Aorta (tissue), 5 donors: ENCODE measurements at places on chromosomes 7 and 10.

GRCh38 chr7:123201901-123202300 lies 2.1 kb upstream of the SLC13A1 start:
- DNase-seq = no peak

GRCh38 chr10:86944471-86944870 lies 12.9 kb downstream of the MMRN2 start:
- no peak for DNase-seq

- DNase-seq = no peak
These were observed 147.1 kb upstream of the GHITM start for GRCh38 chr10:83991986-83992753.

GRCh38 chr10:76296957-76297356 lies 865.5 kb downstream of the LRMDA start:
- no peak for DNase-seq

GRCh38 chr7:34313289-34313688 lies 344.7 kb upstream of the NPSR1 start:
- DNase-seq = no peak

GRCh38 chr10:132458586-132459300 lies 61.7 kb downstream of the PWWP2B start:
- peak; percentile 89 for DNase-seq

GRCh38 chr10:43373461-43373860 lies 2.0 kb downstream of the FXYD4 start:
- DNase-seq = peak; percentile 26

DNA sequence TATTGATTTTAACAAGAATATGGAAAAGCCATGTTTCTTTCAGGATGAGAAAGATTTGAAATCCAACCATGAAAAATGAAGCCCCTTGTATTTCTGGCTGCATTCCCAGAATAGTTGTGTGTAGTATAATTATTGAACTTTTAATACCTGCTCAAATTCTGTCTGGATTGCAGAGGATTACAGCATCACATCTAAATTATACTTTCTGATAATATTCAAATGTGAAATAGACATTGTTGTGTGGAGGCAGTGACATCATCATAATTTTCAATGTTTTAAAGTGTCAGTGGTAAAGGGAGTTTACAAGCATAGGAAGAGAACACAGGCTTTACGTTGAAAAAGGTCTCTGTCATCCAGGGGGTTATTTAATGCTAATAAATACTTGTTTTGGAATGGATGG lies 93.4 kb downstream of the POLL start:
- no peak for DNase-seq

GRCh38 chr10:131162866-131163843 lies 148.4 kb downstream of the TCERG1L start:
- DNase-seq = no peak

GRCh38 chr10:122113161-122113944 lies 124.4 kb downstream of the TACC2 start:
- DNase-seq = peak; percentile 92

DNA sequence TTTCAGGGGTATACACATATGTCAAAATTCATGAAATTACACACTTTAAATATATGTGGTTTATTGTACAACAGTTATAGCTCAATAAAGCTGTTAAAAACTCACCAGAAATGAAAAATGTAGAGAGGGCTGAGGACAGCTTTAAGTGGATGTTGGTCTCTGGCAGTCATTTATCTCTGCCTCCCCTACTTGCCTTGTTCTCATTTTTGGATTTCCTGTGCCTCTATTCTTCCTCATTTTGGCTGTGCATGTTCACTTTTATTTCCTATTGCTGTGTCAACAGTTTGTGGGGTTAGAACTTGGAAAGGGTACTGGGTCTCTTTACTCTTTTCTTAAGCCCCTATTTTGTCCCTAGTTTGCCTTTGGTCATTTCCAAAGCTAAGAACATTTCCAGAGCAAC lies 18.6 kb upstream of the MEST start:
- no peak for DNase-seq

DNA sequence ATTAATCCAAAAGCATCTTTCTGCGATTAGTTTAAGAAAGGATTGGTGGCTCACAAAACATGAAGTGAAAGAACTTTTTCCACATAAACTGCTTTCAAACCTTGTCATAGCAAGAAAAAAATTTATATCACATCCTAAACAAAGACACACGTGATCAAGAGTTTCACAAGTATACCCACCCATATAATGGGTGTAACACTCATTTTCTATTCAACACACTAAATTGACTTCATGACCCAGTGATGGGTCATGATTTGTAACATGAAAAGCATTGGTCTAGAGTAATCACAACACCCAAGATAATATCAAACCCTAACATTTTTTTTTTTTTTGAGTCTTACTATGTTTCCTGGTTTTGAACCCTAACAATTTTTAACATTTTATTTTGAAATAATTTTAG lies 17.6 kb downstream of the PMPCB start:
- DNase-seq = no peak

DNA sequence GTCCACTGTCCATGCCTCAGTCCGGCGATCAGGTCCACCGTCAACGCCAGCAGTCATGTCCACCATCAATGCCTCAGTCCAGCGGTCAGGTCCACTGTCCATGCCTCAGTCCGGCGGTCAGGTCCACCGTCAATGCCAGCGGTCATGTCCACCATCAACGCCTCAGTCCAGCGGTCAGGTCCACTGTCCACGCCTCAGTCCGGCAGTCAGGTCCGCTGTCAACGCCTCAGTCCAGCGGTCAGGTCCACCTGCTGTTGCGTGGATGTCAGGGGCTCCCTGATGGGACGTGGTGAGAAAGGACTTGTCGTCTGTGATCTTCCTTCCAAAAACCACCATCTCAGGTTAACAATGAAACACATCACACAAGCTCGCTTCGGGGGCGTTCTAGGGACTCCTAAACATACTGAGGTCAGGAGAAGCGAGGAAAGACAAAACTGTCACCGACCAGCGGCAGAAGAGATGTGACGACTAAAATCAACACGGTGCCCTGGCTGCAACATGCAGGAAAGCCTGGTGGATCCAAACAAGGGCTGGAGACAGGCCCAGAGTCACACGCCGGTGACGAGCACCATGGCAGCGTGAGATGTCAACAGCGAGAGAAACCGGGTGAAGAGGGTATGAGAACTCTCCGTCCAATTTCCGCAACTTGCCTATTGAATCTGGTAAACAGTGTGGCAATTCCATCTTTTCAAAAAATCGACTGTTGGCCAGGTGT lies 264.2 kb downstream of the MAD1L1 start:
- peak; percentile 26 for DNase-seq

DNA sequence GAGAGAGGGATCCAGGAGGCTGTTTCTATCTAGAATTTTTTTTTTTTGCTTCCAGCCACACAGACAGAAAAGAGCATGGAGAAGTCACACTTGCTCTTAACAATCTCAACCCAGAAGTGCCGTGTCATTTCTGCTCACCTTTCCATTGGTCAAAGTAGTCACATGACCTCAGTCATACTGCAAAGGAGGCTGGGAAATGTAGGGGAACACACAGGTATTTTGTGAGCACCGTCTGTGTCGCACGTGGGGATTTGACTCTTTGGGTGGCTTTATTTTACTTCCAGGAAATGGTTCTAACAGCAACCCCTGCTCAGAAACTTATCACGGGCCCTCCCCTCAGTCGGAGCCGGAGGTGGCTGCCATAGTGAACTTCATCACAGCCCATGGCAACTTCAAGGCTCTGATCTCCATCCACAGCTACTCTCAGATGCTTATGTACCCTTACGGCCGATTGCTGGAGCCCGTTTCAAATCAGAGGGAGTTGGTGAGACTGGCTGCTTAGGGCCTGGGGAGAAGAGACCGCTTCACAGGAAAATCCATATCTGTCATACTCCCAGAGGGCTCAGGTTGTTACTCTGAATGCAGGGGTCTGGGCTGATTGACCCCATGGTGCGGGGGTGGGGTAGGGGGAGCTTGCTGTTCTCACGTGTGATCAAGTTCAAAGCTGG lies 13.1 kb upstream of the CPA1 start:
- no peak for DNase-seq

DNA sequence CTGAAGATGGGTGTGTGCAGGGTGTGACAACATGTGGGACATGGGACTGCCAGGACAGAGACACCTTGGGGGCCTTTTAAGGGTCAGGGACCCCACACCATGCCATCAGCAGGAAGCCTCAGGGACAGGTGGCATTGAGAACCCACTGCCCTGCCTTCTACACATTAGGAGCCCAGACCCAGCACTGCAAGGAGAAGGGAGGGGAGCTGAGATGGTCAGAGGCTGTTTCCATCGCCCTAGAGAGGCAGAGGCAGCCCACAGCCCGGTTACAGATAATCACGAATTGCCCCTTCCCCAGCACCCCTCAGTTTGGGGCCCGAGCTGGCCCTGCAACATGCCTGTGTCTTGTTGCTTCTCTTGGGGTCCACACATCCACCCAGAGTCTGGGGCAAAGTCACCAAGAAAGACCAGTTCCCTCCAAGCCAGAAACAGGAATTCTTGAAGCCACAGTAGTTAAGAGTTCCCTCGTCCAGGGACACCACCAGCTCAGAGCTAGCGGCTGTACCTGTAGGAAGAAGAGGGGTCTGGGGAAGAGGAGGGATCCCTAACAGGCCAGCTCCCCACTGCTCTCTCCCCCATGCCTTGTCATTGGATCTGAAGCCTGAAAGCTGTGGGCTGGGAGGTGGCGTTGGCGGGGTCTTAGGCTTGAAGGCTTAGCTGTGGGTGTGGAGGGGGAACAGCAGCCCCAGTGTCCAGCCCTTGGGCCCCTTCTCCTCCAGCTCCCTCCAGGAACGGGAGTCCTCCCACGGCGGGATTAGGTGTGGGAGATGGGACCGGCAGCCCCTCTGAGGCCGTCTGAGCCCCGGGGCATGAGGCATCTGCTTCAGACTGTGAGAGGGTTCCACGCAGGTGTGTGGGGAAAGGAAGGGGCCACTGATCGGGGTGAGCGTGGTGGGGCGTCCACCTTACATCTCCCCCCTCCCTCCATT lies 44.8 kb upstream of the ELFN1 start:
- DNase-seq = peak; percentile 55

DNA sequence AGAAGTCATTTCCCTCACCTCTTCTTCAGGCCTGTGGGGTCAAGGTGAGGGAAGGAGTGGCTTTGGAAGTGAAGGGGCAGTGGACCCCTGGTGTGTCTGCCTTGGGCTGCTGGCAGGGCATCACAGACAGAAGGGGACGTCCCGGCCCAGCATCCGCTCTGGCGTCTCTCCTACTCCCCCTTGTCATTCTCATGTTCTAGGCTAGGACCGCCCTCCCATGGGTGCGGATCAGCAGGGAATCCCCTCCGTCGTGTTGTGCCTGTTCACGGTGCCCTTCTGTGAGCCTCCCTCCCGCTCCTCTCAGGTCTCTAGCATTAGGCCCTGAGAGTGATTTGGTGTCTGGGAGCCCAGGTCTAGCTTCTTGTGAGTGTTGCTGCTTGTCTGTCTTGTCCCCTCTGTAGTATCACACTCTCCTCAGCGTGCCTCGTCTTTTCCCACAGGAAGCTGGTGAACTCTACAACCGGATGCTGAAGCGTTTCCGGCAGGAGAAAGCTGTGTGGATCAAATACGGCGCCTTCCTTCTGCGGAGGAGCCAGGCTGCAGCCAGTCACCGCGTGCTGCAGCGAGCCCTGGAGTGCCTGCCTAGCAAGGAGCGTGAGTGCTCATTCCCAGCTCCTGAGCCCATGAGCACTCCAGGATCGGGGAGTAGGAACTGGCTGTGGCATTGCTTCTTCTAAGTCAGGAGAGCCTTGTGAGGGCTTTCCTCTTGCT lies 8.5 kb downstream of the CALHM2 start:
- DNase-seq = no peak

- no peak for DNase-seq
These were observed 10.7 kb downstream of the XPNPEP1 start for GRCh38 chr10:109912335-109913281.

- no peak for DNase-seq
These were observed 49.4 kb upstream of the VWC2 start for GRCh38 chr7:49724071-49724470.

GRCh38 chr10:89644691-89644966 lies 413 bp downstream of the PANK1 start:
- DNase-seq = no peak
